ELF-1 (cell line): ENCODE measurements at places on chromosomes 6 and 20.

DNA sequence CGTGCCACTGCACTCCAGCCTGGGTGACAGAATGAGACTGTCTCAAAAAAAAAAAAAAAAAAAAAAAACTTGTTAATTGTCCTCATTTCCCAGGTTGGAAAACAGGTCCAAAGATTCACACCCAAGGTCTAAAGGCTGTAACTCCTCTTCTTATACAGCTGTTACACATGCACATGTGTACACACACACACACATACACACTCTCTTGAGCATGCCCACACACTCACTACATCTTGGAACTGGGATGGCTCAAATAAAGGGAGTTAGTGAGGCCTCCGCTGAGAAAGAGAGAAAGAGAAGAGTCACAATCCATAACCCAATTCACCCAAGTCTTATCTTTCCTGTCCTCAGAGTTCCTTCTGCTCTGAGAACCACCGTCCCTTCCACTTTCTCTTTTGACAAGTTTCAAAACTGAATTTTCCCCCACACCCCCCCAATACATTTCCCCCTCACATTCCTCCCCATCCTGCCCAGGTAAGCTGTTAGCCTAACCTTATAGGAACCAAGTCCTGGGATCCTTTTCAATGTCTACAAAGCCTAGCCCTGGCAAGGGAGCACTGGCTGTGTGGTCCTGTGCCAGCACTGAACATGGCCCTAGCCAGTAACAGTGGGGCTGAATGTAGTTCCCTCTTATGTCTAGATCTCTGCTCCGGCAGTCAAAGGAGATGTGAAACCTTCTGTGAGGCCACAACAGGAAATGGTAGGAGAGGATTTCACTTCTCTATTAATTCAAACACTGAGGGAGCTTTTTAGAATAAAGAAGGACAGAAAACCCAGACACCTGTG lies 3.2 kb upstream of the HLA-DMB start:
- DNase-seq = no peak

GRCh38 chr20:34322267-34323105 lies 19.3 kb upstream of the AHCY start:
- DNase-seq = no peak

GRCh38 chr6:149934249-149935156 lies 7.3 kb upstream of the ULBP2 start:
- peak; percentile 40 for DNase-seq

DNA sequence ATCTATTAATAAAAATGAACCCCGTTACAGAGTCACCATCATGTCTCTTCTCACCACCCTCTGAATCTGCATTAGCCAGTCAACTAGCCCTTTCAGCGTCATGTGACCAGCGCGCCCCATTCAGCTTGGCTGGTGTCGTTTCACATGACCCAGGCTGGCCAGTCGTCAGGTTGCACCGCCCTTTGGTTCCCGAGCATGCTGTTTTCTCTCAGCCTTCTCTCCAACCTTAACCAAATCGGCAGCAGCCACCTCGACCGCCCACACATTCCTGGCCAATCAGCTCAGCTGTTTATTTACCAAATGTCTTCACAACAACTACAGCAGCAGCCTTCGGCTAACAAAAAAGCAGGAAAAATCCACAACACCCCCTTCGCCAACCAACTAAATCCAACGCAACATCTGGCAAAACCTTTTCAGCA lies 5.6 kb downstream of the SRSF3 start:
- DNase-seq = peak; percentile 81

DNA sequence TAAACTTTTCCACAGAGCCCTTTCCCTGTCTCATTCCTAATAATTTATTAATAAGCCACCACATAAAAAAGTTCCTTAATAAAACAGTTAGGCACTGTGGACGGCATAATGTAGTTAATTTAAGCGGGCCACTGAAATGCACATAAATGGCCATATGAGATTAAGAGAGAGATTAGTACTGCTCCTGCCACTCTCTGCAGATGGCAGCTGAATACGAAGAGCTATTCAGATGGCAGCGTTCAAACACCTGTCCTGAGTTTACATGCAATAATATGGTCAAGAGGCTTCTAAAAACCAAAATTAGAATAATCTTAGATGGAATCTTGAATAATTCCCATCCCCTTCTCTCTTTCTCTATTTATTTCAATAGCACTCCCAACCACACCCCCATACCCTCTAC lies 461.8 kb downstream of the PKHD1 start:
- no peak for DNase-seq

GRCh38 chr20:3218307-3218988 lies 9.2 kb downstream of the ITPA start:
- peak; percentile 91 for DNase-seq

DNA sequence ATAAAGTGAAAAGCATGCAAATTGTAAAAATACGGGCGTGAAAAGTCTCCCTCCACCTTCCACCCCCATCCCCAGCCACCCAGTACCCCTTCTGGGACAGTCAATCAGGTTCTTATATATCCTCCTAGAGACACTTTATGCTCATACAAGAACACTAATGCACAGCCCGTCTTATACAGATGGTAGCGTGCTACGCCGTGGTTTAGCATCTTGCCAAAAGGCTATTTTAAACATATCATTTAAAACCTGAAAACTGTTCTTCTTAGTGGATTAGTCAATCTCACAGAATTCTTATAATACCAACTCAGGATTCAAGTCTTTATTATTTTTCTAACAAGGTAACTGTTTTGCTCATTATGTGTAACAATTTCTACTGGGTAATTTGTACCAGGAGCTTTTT lies 57.2 kb upstream of the MRPS10 start:
- DNase-seq = no peak

DNA sequence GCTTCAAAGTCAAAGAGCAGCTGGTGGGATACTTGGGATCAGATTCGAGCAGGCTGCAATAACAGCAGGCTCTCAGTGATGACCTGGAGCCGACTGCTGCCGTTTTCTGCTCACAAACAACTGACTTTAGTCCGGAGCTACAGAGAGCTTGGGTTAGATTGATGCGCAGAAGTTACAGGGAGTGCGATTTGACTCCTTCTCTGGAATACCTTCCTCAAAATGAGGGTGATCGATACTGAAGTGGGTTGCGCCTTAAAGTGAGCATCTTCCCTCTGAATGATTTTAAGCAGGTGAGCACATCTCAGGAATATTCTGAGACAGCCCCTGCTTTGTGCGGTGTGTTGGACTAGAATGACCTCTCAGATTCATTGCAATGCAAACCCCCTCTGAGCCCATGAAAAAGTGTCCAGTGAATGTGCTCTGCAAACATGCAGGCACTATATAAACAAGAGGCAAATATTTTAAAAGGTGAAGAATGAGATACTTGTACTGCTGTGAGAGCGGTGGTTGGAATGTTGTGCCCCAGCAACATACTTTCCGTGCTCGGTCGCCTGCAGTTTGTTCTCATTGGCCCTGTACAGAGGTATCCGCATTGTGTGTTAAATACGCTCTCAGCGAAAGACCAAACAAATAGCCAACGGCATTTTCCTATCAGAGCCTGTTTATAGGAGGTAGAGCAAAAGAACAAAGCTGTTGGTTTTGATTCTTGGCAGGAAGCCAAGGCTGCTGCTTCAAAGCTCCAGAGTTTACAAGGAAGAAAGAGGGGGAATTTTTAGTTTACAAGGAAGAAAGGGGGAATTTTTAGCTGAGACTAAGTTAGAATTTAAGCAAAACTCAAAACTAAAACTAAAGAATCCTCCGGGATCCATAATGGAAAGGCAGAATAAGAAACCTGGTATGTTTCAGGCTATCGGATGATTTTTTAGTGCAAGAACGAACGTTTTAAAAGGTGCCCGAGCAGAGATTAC lies 67.7 kb downstream of the PHACTR2 start:
- peak; percentile 78 for DNase-seq
